ENCODE measurements at places on chromosomes 3 and 15. TPM values are rescaled to one million over a fixed set of nuclear protein-coding genes. Genes with fewer than 3 reads are reported as not detected.

RTP1 gene
- not detected for total RNA-seq

C2CD4A gene
- not detected for total RNA-seq

RBPMS2 gene
- total RNA-seq, result not detected

HGD gene
- total RNA-seq, result 0.67 TPM

ZNF385D gene
- total RNA-seq, result not detected

OCA2 gene
- not detected for total RNA-seq

CDC25A gene
- total RNA-seq, result 15.8 TPM

SOX14 gene
- total RNA-seq, result not detected

ELL3 gene
- total RNA-seq, result 2.7 TPM
